ENCODE measurements at places on chromosomes 5 and 9.
A peak's percentile ranks its signal among the peaks of the same experiment; 100 is the strongest.

DNA sequence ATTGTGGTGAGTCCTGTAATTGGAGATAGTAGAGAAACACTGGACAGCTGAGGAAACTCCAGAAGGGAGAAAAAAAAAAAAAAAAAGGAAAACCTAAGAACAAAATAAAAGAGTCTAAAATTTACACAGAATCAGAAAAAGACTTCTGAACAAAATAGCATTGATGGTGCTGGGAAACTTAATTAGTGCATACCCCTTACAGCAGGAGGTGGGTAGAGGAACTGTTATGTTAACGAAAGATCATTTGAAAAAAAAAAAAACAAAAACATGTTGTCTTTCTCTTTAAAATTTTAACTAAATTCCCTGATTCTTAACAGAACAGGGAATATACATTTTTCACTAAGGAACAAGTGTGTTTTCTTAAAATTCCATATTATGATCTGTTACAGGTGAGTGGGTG is 11.6 kb upstream of the MTX3 start:
- no peak for DNase-seq

- DNase-seq = no peak
These were observed 216.8 kb upstream of the PANK3 start for GRCh38 chr5:168796000-168796399.

DNA sequence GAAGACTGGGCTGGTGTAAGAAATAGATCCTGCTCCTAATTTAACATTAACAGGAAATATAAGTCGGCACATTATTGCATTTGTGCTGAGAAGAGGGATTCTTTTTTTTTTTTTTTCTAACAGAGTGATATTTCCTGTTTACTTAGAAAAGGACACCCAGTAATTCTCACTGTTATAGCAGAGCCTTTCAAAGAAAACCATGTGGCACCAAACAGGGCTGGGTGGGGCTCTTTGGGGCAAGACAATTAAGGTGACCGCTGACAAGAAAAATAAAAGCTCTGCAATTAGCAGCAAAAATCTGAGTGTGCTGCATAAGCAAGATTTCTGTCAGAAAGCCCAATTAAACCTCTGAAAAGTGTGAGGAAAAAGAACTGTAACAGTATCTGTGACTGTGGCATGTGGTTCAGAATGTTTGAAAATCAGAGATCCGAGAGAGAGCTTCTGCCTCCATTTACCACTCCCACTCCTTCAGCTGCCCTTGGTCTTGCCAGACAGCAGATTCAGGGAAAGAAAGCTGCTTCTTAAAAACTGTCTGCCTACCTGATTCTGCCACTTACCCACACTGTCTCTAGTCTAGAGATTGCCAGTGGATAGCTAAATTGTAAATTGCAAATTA is 77.1 kb upstream of the IQGAP2 start:
- DNase-seq = peak; percentile 36

- peak; percentile 1 for DNase-seq
These were observed 560.7 kb downstream of the HTR1A start for GRCh38 chr5:63401436-63402046.

- DNase-seq = no peak
These were observed 255.1 kb downstream of the MCTP1 start for GRCh38 chr5:95029569-95030366.

- DNase-seq = no peak
These were observed at the start of gene SPARC for GRCh38 chr5:151686674-151687407. TSS of gene SPARC (minus strand) at chr5:151686915. CDS start at chr5:151676188, 10,727 bp downstream.

All from bone marrow (tissue), 2 donors.